ENCODE measurements at places on chromosomes 1 and 21.

GRCh38 chr1:187961895-187962294 is 1133.1 kb downstream of the PLA2G4A start:
- no peak for DNase-seq

DNA sequence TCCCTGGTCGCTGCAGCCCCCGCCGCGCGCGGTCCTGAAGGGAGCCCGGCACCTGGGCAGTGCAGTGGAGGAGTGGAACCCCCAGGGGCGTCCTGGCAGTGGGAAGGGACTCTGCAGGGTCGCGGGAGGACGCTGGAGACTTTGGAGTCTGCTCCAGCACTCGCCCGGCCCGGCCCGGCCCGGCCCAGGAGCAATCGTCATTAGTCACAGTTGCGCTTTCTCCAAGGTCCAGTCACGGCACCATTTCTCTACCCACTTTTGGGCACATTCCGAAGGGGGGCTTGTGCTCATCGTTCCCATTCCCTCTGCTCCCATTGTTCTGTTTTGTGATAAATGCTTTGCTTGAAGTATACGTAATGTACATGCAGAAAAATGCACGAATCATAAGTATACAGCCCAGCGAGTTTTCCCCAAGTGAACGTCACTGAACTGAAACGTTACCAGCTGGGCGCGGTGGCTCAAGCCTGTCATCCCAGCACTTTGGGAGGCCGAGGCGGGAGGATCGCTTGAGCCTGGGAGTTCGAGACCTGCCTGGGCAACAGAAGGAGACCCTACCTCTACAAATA is 999 bp downstream of the THAP3 start:
- no peak for DNase-seq

GRCh38 chr1:213083112-213083445 is 32.0 kb downstream of the RPS6KC1 start:
- DNase-seq, result no peak

GRCh38 chr1:25871086-25871703 is 4.3 kb downstream of the PAQR7 start:
- DNase-seq, result no peak

DNA sequence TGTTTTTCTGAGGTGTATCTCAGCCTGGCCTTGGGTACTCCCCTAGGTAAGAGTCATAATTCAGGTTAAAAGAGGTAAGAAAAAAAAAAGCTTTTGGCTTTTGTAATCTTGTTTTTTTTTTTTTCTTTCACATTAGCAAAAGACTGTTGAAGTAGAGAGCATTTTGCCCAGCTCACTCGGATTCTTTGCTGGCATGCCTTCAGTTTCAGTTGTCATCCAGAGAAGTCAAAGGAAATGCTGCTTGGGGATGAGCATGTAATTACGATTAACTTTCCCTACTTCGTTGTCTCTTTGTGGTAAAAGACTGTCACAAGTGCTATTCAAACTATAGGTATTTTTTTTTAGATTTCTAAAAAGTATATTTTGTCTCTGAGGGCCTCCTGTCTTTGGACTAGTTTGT is 6.3 kb downstream of the BACH1 start:
- no peak for DNase-seq

- DNase-seq, result peak; percentile 32
Measured at GRCh38 chr1:145871994-145872924, 13.4 kb upstream of the PIAS3 start.

DNA sequence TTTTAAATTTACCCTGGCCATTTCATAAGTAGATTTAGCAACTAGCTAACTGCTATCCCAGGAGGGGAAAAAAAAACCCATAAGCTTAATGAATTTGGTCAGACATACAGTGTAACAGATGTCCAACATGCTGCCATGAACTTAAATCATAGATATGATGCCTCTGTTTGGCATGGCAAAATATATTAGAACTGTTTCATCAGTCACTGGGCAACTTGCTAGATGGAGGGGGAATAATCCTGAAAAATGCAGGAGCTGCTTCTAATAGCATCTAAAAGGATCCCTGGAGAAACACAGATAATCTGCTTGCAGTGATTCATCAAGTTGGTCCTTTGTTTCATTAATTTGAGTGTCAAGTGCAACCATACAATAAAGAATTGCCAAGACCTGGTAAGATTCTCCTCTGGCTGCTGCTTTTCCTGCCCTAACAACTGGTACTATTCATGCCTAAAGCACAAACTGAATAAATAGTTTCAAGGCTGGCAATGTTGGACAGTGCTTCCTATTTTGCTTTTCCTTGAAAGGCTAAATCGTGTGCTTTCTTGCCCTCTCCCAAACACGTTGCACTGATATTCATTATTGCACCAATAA is 1.5 kb upstream of the ST6GALNAC5 start:
- no peak for DNase-seq

GRCh38 chr1:93262645-93263044 is 82.1 kb downstream of the CCDC18 start:
- no peak for DNase-seq

GRCh38 chr1:229046251-229046853 is 224.6 kb upstream of the RAB4A start:
- no peak for DNase-seq
